ENCODE measurements at places on chromosomes 12 and 14. TPM values are rescaled to one million over a fixed set of nuclear protein-coding genes. Genes with fewer than 3 reads are reported as not detected.

DNA sequence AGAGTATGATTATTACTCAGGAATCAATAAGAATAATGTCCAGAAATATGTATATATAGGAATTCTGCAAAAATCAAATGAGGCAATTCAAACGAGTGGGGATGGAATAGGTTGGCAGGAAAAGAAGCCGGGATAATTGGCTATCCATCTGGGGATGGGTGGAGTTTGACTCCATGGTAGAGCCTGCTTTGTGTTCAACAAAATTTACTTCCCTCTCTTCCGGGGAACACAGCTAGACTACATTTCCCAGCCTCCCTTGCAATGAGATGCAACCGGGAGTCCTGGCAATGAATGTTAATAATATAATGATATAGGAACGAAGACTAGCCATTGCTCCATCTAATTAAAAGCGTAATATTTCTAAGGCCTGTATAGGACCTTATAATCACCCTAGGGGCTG lies 146.6 kb downstream of the EFCAB11 start:
- DNase-seq, result no peak

- DNase-seq, result no peak
These were observed 6.7 kb downstream of the ARHGAP5 start for GRCh38 chr14:32083789-32084188.

DNA sequence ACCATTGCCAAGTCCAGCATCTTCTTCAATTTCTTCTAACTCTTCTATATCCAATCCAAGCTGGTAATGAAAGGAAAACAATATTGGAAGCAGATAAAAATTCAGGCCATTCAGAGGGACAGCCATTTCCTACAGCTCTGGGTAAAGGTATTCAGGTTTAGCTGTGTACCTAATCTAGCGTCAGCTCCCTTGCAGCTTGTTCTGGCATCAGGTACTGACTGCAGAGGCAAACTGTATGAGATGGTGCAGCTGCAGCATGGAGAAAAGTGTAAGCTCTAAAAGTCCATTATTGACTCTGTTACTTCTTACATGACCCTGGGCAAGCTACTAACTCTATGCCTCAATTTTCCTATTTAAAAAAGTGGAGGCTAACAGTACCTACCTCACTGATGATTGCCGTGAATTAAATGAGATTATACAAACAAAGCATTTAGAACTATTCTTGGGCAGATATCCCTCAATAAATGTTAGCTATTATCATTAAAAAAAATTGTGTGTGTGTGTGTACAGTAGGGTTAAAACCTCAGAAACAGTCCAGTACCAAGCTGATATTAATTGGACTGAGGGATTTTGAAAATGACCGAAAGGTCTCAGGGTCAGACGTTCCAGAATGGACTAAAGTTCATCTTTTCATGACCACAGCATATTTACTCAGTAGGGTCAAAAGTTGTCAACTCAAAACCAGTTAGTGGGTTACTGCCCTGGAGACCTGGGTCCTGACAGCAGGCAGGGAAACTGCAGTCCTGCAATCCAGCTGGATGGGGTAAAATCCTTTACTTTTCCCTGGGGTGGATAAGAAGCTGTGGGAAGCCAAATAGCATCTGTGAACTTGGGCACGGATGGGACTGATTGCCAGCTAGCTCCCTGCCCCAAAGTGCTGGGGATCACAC lies 8.9 kb downstream of the PYGL start:
- DNase-seq, result peak; percentile 74

GRCh38 chr14:56293506-56293905 lies 175.3 kb downstream of the PELI2 start:
- no peak for DNase-seq

UNC79 gene
- 0.10 TPM for total RNA-seq

KRT2 gene
- not detected for total RNA-seq

SLCO1B1 gene
- 126 TPM for total RNA-seq

KRT74 gene
- total RNA-seq, result not detected

KDM2B gene
- total RNA-seq, result 9.9 TPM

SLC10A1 gene
- total RNA-seq, result 162 TPM

SLC35F4 gene
- total RNA-seq, result not detected

Data from right lobe of liver (tissue), 6 donors.